Retina (tissue), 1 donor: ENCODE measurements at places on chromosomes 1 and 21.

GRCh38 chr1:7256526-7256925, 471.3 kb downstream of the CAMTA1 start:
- DNase-seq: no peak

- DNase-seq: no peak
Observed at GRCh38 chr1:13607002-13607401, 23.4 kb downstream of the PDPN start.

DNA sequence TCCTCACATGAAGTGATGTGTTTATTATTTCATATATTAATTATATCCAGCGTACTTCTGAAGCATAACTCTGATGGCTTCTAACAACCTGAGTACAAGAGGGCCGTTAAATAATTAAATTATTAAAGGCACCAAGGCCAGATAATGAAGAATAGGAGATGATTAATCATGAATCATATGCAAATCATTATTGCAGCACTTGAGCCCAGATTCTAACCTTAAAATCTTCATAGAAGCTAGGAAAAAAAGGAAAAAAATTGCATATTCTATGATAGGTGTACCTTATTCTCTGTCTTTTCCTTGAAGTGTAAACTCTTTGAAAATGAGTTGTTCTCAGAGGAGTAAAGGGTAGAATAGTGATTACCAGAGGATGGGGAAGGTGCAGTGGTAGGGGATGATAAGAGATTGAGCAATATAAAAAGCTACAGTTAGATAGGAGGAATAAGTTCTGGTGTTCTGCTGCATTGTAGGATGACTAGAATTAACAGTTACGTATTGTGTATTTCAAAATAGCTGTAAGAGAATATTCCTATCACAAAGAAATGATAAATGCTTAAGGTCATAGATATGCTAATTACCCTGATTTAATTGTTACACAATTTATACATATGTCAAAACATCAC, 51.1 kb downstream of the SWT1 start:
- no peak for DNase-seq

DNA sequence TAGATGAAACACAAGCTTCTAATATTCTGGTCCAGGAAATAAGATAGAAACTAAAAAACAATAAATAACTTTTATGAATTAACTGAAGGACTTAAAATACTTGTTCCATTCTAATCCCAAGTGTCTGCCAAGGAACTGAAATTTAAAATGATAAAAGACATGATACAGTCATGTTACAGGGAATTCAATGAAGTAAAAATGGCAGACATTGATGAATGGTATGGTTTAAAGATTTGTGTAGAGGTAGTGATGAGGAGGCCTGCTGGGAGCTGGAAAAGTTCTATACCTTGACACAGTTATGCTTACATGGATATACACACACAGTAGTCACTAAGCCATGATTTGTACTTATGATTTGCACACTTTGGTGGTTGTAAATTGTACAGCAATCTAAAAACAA, 2.1 kb upstream of the UBR4 start:
- DNase-seq: no peak

DNA sequence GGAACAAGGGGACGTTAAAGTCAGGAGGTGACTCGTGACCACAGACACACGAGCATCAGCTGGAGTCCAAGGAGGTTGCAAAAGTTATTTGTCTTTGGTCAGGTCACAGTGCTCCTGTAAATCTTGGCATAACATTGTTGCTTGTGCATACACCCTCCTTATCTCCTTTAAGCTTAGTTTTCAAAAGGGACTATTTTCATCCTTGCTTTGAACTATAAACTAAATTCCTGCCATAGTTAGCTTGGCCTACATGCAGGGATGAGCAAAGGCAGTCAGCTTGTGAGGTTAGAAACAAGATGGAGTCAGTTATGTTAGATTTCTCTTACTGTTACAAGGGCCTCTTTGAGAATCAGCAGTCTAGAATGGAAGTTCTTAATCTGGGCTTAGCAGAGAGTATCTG, 28.0 kb upstream of the FASLG start:
- no peak for DNase-seq

DNA sequence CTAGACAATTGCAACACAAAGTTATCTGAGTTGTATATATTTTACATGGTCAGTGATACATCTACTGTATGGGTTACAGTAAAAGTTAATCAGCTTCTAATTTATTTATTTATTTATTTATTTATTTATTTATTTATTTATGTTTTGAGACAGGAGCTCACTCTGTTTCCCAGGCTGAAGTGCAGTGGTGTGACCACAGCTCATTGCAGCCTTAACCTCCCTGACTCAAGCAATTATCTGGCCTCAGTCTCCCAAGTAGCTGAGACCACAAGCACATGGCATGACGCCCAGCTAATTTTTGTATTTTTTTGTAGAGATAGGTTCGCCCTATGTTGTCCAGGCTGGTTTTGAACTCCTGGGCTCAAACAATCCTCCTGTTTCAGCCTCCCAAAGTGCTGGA, 241.6 kb downstream of the PTPRC start:
- no peak for DNase-seq

GRCh38 chr1:61135291-61135690, 52.9 kb downstream of the NFIA start:
- no peak for DNase-seq

- DNase-seq: no peak
Observed at GRCh38 chr1:210570116-210570515, 241.4 kb downstream of the HHAT start.

GRCh38 chr21:38912102-38912629, 106.4 kb downstream of the ETS2 start:
- DNase-seq: no peak

- no peak for DNase-seq
Observed at GRCh38 chr1:111791776-111792175, 36.1 kb downstream of the DDX20 start.
